DMS53 (cell line): ENCODE measurements at places on chromosomes 1 and 21.
A peak's percentile ranks its signal among the peaks of the same experiment; 100 is the strongest.

- DNase-seq = no peak
Observed at GRCh38 chr1:119348941-119349340, 19.6 kb upstream of the HAO2 start.

DNA sequence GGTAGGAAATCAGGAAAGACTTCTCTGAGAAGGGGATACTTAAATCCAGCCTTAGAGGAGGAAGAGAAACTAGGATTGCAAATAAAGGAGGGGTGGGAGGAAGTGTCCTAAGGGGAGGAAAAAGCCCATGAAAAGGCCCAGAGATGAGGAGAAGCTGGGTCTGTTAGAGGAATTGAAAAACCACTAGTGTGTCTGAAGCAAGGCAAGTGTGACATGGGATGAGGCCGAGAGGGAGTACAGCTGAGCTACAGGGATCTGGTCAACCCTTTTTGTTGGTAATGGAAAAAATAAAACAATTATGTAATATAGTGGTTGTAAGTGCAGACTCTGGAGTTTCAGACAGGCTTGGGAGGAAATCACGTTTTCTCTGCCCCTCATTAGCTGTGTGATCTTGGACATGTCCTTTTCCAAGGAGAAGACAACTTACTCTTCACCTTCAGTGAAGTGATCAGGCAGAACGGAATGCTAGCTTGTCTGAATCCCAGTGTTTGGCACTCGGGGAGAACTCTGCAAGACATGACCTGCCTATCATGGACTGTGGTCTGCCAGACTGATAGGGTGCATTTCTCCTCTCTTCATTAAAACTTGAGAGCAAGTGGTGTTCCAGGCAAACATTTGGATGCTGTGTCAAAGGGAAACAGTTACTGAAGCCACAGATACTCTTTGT, 7.4 kb upstream of the S100A10 start:
- DNase-seq = no peak

DNA sequence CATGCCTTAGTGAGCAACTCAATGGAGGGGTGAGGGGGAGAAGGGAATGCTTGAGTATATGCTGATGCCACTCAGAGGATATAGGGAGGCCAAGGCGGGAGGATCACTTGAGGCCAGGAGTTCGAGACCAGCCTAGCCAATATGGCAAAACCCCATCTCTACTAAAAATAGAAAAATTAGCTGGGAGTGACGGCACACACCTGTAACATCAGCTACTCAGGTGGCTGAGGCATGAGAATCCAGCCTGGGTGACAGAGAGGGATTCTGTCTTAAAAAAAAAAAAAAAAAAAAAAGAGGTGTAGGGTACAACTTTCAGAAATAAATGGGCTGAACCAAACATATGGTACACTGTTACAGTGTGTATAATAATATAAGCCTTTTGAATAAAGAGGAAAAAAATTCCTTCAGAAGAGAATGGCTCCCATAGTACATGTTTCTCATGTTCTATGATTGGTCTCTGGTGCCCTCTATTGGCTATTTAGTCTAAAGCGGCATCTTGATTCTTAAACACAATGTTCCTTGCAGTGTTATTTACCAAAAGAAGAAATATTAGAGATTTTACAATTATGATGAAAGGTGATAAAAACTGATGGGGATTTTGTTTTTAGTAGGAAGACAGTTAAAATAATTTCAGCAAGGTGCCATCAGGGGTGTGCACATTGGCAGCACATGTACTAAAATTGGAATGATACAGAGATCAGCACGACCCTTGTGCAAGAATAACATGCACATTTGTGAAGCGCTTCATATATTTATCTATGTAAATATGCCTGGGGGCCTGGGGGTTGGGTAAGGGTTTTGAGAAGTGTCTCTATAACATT, 109.8 kb downstream of the PATJ start:
- DNase-seq = peak; percentile 85

GRCh38 chr1:69661686-69662085, 94.0 kb downstream of the LRRC7 start:
- DNase-seq = no peak

DNA sequence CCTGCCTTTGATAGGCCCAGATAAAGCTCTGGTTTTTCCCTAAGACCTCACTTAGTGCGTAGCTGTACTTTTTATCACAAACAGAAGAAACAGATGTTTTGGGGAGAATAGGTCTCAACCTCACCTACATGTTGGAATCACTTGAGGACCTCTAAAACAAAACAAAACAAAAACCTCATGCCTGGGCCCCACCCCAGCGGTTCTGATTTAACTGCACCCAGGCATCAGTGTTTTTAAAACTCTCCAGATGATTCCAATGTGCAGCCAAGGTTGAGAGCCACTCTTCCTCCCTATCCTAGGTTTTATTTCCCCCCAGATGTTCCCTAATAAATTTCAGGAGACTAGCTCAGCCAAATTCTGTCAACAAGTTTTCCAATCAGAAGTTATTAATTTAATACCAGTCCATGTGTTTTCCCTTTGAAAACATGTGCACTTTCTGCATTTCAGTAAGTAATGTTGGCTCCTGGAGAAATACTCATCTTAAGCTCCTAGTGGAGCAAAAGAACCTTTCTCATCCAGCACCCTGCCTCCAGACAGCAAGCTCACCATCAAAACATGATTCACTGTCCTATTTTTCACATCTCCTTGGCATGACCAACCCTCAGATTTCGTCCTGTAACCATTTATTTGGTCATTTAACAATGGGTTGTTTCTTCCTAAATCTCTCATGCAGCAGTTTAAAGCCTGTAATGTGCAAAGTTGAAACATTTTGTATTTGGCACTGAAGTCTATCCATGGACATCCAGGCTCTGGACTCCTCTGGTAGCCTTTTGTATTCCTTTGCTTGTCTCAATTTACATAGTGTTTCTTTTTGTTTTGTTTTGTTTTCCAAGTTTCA, 27.5 kb downstream of the LRRC8C start:
- DNase-seq = no peak
